SHP77 treated with DMSO at 0.1 percent for 48 hours (cell line): ENCODE measurements at places on chromosomes 1 and 21.

DNA sequence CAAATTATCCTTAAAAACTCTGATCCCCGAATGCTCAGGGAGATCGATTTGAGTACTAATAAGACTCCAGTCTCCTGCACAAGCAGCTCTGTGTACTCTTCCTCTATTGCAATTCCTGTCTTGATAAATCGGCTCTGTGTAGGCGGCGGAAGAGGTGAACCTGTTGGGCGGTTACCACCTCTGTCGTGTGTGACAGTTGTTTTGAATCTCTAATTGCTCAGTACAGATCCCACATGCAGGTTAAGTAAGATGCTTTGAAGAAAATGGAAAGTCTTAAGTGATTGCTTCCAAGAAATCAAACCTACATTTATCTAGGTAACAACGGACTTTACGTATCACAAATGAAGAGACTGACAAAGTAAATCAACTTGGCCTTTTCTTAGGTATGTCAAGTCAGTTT lies 35.5 kb downstream of the COA6 start:
- no peak for DNase-seq

- no peak for DNase-seq
Observed at GRCh38 chr1:245153552-245154428, 995 bp upstream of the KIF26B start.

- DNase-seq: no peak
Observed at GRCh38 chr1:232737917-232738316, 67.3 kb upstream of the MAP10 start.

- no peak for DNase-seq
Observed at GRCh38 chr1:55143684-55144083, 71.5 kb downstream of the USP24 start.

DNA sequence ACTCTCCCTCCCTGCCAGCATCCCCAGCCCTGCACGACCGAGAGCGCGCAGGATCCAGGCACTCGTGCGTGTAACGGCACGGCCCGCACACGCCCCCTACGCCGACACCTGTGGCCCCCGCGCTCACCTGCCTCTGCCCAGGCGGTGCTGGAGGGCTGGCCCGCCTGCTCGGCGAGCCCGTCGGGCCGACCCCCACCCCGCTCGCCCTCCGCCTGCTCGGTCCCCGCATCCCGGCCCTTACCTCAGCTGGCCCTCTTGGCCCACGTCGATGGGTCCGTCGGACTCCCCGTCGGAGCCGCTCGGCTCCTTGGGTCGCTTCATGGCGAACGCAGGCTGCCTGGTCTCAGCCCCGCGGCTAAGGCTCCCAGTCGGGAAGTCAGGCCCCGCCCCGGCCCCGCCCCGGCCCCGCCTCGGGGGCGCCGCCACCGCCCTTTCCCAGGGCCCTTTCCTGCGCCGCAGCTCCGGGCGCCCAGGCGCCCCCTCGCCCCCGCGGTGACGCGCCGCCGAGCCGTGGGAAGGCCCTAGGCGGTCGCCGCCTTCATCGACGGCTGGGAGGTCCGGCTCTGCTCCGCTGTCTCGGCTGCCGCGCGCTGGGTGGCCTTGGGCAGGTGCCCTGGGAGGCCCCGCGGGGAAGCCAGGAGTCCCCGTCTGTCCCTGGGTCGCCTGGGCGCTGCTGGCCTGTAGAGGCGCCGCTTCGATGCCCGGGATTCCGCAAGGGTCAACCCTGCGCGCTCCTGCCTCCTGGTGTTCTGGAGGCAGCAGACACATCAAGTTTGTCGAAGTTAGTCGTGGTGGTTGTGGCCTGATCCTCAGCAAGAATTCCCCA lies at the start of gene HEYL:
Gene HEYL (minus strand): TSS at position 339 of the 826 bp plus-strand sequence. CDS start 18 bp downstream, at position 321.
- DNase-seq: peak; percentile 25

DNA sequence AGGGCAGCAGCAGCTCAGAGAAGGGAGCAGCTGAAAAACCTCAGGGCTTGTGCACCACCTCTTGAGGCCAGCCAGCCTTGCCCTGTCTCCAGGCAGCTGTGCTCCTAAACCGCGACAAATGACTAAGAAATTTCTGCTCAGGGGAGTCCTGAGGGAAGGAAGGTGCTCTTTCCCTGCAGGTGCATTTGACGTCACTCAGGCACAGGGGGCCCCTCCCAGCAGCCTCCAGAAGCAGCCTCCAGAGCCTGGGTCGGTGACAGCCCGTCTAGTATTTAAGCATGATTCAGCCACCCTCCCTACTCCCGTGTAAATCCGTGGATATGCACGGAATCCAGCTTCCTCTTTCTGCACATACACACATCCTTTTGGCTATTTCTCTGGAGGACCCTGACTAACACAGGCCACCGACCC lies 560.5 kb downstream of the KIF26B start:
- no peak for DNase-seq

- DNase-seq: no peak
Observed at GRCh38 chr1:149967646-149968045, 31.0 kb upstream of the MTMR11 start.

DNA sequence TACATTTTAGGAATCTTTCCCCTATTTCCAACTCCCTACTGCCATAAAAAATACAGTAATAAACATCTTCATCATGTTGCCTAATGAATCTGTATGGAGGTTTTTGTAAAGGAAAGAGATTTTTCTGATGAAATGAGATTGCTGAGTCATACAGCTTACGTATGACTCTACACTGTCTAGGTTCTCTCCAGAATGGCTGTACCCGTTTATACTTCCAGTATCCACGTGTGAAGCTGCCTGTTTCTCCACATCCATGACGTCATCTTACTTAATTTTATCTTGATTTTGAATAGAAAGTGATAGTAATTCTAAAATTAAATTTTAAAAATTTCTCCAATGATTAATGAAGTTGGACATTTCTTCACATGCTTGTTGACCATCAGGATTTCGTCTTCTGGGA lies 103.7 kb downstream of the COQ8A start:
- no peak for DNase-seq

DNA sequence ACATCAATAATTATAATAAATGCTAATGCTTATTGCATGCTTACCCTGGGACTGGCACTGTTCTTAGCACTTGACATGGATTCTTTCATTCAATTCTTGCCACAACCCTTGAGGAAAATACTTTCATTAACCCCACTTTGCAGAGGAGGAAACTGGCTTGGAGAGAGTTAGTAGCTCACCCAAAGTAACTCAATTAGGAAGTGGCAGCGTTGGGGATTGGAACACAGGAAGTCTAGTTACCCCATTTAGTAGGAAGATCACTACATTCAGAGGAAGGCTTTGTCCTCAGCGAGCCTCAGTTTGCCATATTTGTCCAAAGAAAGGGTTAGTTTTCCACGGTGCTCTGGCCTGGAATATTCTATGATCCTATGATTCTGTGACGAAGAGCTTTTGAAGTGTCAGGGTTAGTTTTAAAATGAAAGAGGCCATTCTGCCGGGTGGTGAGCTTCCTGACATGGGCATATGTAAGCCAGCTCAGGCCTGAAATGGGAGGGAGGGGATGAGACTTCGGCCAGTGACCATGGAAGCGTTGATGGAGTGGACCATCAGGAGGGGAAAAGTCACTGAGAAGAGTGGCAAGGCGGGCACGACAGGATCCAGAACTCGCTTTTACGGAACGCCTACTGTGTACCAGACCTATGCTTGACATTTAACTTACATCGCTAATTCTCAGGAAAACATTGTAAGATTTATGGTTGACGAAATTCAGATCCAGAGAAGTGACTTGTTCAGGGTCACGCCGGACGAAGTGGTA lies 28.2 kb upstream of the EPB41 start:
- DNase-seq: no peak

DNA sequence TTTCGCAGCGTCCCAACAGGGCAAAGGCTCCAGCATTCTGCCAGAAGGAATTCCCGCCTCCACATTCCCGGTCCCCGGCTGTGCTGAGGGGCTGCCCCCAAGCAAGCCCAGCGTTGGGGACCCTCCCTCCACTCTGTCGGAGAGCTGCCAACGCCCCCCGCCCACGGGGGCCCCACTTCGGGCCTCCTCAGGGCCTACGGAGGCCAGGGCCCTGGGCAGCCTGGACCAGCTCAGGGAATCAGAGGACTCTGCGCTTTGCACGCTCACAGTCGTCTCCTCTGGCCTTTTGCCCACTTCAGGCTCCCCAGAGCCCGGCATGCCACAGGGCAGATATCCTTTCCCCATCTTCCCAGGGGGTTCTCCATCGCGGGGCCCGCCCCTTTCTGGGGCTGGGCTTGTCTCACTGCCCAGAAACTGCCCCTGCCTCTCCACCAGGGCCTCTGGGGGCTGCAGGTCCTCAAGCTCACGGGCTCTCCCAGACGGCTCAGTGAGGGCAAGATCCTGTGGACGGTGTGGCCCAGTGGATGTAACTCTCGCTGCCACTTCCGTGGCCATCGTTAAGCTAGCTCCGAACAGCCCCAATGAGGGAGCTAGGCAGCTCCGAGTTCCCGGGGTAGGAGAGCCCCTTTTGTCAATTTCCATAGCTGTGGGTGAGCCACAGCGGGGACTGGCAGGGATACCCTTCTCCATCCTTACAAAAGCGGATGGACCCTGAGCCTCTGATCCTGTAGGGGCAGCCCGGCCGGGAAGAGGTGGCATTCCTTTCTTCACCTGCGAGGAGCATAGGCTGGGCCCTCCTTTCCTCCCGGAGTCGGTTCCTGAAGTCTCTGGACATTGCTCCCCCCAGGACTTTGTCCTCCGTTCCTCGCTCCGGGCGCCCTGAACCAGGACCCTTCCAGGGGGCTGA lies 2.8 kb downstream of the ITPKB start:
- DNase-seq: no peak

GRCh38 chr1:68117416-68117815 lies 67.0 kb upstream of the DIRAS3 start:
- DNase-seq: no peak

DNA sequence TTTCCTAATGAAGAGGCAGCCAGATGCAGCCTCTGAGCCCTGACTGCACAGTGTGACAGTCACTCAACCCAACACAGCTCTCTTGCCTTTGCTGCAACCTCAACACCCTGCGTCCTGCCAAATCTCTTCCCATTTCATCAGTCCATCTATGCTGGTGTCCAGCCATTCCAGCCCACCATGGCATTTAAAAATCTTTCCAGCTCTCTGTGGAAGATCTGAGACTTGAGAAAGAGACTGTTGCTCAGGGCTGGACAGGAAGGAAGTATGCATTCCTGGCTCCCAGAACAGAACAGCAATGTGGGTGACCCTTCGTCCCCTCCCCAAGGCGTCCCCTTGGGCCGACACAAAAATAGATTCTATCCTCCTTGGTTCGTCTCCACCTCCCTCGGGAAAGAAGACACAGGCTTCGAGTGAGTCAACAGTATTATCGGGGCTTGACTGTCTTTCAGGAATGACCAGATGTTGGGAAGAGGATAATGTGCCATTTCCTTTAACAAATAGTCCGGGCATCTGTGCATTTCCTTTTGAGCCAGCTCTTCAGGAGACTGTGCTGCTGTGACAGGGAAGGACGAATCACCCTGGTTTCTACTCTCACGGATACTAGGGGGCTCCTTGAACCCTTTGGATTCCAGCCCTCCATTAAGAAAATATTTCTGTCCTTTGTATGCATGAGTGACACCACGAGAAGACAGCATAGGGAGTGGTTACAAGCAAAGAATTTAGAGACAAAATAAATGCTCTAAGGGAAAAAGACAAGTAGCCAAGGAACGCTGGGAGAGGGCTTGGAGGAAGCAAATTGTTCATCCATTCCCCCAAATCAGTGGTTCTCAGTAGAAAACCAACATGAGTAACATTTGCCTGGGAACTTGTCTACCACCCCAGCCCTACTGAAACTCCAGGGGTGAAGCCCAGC lies 111.4 kb upstream of the CDC42BPA start:
- no peak for DNase-seq

- peak; percentile 46 for DNase-seq
Observed at GRCh38 chr1:21368515-21369289, 71.2 kb upstream of the NBPF3 start.

DNA sequence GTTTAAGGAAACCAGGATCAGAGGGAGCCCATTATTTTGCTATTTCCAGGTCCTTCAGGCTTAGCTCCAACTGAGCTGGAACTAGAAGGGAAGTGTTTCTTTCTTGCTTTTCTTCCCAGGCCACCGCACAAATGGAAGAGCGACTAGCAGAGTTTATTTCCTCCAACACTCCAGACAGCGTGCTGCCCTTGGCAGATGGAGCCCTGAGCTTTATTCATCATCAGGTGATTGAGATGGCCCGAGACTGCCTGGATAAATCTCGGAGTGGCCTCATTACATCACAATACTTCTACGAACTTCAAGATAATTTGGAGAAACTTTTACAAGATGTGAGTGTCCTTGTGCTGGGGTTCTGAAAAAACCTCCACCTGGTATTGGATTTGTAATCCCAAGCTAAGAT lies 121.8 kb downstream of the PIK3R3 start:
- no peak for DNase-seq

DNA sequence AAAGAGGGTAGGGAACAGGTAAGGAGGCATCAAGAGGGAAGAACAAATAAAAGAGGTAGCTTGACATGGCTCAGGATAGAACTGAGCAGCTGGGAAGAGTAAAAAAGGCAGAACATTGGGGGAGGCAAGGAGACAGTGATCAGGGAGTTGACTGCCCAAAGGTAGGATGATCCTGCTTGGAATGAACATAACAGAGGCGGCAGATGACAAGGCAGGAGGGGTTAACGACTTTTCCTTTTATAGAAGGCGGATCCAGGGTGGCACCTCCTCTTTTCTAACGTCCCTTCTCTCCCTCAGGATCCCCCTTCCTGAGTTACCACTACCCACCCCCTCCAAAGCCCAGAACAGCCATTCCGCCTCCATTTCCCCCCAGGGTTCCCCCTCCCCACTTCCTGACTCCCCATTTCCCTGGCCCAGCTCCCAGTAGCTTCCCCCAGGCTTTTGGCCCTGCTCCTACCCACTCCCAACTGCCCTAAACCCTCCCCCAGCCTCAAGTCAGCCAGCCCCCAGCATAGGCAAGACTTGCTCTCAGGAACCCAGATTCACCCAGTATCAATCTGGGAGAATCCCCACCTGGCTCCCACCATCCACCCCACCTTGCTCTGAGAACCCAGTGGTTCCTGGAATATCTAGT lies 769 bp upstream of the ADAMTS4 start:
- no peak for DNase-seq

- DNase-seq: no peak
Observed at GRCh38 chr1:246418565-246419312, 88.3 kb downstream of the SMYD3 start.

DNA sequence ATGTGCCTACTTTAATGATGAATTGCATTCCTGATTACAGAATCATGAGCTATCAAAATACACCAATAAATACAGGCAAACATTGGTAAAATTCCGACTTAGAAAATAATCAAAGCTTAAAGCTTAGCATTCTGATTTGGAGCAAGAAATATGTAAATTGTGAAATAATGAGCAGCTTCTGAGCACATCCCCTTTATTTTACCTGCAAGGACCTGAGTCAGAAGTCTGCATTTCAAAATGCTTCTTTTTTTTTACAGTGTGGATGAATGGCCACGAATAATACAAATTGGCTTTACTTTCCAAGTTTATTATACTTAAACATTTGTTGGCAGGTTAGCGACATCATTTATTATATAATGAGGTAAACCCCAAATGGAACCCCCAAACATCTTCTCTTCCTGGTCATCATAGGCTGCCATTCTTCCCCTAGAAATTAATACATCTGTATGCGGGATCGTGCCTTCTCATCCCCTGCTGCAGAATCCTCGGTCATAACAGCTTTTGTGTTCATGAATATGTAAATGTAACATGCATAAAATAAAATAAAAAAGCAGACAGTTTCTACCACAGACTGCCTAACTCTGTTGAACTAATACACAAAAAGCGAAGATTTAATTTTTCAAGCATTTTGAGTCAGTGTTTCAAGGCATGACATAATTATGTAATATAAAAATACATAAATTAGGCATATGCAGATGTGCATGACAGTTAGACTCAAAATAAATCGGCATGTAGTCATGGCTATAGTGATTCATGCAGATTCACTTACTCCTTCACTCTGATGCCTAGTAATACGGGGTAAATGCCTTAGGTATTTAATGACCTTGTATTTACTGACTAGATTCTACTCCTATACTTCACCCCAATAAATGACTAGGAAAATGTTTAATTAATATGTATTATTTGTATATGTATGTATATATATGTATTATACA lies 339.7 kb downstream of the USP25 start:
- DNase-seq: no peak
